ENCODE measurements at places on chromosomes 6 and 20. TPM values are rescaled to one million over a fixed set of nuclear protein-coding genes. Genes with fewer than 3 reads are reported as not detected.

Gene BMP7
- total RNA-seq, result 1.5 TPM

Gene TAB2
- total RNA-seq, result 11.0 TPM

Gene AGER
- total RNA-seq, result 2.6 TPM

Gene CST2
- total RNA-seq, result not detected

Gene FUT9
- 0.79 TPM for total RNA-seq

Gene RHAG
- not detected for total RNA-seq

Gene METTL24
- total RNA-seq, result not detected

Gene OGFR
- 136 TPM for total RNA-seq

Gene TTBK1
- total RNA-seq, result not detected

Gene FOXA2
- 0.19 TPM for total RNA-seq

Gene CFB
- 0.60 TPM for total RNA-seq

Gene ID4
- total RNA-seq, result 5.6 TPM

Gene ECT2L
- not detected for total RNA-seq

Gene FAM83C
- not detected for total RNA-seq

Measured in A375 (cell line).